ENCODE measurements at places on chromosomes 16 and 17.
A peak's percentile ranks its signal among the peaks of the same experiment; 100 is the strongest.

- peak; percentile 91 for DNase-seq
Observed at GRCh38 chr17:39200070-39200879, at the start of gene RPL19. Gene RPL19 (plus strand): TSS chr17:39200283. CDS start chr17:39200345, 62 bp downstream.

DNA sequence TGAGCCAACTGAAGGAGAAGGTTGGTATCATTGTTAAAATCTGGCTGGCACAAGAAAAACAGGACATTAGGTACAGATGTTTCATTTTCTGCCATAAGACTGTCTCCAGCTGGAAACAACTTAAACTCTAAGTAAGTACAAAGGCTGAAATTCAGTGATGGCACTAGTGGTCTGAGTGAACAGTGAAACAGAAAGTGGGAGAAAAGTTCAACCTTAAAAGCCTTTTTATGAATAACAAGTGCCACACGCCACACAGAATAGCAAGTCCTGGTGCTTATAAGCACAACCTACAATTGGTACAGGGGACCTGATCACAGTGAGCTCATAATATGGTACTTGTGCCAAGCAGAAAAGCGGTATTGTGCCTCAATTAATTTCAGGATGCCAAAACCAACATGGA lies 56.7 kb downstream of the CEP112 start:
- DNase-seq, result no peak

GRCh38 chr17:57068222-57068658 lies 16.8 kb upstream of the AKAP1 start:
- no peak for DNase-seq

DNA sequence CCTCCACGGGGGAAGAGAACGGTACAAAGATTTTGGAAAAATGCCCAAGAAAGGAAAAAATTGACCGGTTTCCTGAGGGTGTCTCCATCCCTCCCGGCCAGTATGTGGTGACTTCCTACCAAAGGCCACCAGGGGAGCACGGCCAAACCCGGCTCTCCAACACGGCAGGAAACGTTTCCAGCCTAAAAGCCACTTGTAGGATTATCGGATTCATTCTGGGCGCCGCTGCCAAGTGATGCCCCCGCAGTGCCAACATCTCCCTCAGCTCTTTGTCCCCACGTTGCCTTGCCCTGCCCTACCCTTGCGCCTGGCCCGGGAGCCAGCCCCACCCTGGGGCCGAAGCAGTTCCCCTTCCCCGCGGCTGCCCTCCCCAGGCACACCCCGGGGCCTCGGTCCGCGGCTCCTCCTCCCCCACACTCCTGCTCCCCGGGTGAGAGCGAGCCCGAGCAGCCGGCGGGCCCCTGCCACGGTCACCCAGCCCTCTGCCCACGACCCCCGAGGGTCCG lies 688 bp downstream of the CRK start:
- peak; percentile 46 for DNase-seq

GRCh38 chr17:39756380-39757079 lies 18.8 kb downstream of the GRB7 start:
- DNase-seq, result no peak

- no peak for DNase-seq
Observed at GRCh38 chr17:57044976-57045867, 39.8 kb upstream of the AKAP1 start.

- DNase-seq, result no peak
Observed at GRCh38 chr17:29141514-29141876, 38.7 kb downstream of the MYO18A start.

- DNase-seq, result no peak
Observed at GRCh38 chr17:46009681-46010596, 10.9 kb downstream of the STH start.

DNA sequence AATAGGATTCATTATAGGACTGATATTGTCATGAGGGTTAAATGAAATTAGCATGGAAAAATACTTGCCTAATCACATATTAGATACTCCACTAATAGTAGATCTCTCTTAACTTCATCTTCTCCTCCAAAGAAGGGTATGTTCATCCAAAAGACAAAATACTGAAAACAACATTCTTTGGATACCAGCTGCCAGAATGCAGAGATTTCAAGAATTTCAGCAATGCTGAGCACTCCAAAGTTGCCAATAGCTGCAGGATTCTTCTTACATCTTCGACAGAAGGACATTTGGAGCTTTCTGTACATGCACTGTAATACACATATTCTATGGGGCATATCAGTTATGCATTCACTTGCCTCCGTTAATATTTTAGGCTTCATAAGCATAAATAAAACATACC lies 436.5 kb downstream of the HAPSTR1 start:
- DNase-seq, result no peak

DNA sequence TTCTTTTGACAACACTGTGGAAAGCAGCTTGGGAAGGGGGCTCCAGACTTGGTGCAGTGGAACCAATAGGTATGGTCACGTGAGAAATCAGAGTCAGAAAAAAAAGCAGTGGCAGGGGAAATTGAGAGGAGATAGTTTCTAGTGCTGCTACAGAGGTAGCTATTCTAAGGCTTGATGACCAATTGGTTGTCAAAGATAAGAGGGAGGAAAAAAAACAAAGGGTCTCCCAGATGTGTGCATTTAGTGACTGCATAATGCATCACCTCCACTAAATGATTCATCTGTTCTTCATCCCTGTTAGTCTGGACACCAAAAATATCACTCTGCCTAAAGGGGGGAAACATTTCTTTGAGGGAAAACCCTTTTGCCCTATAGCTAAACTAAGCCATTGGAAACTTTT lies 56.5 kb downstream of the PIGL start:
- DNase-seq, result no peak

GRCh38 chr16:27503662-27504061 lies 46.1 kb downstream of the GTF3C1 start:
- DNase-seq, result no peak

DNA sequence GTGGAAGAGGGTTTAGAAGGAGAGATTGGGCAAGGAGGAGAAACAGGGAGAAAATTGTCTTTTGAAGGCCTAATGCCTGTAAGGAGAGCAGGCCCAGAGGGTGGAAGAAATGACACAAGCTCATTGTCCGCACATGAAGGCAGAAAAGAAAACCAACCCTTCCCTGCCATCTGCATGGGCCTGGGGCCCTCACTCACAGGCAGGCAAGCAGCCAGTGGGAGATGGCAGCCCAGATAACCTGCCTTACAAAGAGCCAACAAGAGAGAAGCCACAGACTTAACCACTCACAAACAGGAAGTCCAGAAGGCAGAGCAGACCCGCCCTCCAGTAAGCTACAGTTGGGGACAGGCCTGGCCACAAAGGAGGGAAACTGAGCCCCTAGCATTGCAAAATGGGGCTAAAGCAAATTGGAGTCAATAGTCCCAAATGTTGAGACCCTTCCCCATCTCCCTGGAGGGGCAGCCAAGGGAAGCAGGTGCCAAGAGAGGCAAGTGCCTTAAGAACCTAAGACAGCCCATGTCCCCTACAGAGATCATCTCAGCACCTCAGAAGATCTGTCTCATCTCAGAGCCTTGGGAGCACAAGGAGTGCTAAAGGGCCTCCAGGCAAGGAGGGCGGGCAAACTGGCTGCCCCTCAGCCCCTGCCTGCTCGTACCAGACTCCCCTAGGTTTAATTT lies 7.3 kb upstream of the TSPOAP1 start:
- DNase-seq, result no peak

- DNase-seq, result no peak
Observed at GRCh38 chr16:50224286-50224685, 42.1 kb upstream of the ADCY7 start.

DNA sequence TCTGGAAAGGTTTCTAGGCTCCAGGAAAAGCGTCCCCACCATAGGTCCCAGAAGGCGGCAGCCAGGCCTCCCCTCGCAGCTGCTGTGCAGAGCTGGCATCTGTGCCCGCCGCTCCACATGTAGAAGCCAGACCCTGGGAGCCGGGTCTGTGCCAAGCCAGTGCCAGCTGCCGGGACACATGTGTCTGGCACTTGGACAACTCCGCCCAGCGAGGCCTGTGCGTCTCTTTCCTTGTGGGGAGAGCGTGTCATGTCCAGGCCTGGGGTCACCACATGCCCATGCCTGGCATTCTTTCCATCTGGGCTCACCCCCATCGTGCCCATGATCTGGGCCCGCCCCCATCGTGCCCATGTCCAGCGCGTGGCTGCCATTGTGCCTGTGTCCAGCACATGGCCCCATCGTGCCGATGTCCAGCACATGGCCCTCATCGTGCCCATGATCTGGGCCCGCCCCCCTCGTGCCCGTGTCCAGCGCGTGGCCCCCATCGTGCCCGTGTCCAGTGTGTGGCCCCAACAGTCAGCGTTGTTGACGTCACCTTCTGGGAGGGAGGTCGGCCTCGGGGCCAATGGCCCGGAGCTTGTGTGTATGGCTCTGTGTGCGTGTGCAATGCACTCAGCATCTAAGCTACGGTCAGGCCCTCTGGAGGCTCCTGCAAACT lies 13.3 kb upstream of the ACSF3 start:
- DNase-seq, result no peak

GRCh38 chr17:74274709-74275340 lies 791 bp downstream of the DNAI2 start:
- DNase-seq, result no peak

- no peak for DNase-seq
Observed at GRCh38 chr17:27855454-27855853, 37.7 kb downstream of the LYRM9 start.

GRCh38 chr16:65702707-65703402 lies 581.0 kb upstream of the CDH11 start:
- DNase-seq, result no peak

DNA sequence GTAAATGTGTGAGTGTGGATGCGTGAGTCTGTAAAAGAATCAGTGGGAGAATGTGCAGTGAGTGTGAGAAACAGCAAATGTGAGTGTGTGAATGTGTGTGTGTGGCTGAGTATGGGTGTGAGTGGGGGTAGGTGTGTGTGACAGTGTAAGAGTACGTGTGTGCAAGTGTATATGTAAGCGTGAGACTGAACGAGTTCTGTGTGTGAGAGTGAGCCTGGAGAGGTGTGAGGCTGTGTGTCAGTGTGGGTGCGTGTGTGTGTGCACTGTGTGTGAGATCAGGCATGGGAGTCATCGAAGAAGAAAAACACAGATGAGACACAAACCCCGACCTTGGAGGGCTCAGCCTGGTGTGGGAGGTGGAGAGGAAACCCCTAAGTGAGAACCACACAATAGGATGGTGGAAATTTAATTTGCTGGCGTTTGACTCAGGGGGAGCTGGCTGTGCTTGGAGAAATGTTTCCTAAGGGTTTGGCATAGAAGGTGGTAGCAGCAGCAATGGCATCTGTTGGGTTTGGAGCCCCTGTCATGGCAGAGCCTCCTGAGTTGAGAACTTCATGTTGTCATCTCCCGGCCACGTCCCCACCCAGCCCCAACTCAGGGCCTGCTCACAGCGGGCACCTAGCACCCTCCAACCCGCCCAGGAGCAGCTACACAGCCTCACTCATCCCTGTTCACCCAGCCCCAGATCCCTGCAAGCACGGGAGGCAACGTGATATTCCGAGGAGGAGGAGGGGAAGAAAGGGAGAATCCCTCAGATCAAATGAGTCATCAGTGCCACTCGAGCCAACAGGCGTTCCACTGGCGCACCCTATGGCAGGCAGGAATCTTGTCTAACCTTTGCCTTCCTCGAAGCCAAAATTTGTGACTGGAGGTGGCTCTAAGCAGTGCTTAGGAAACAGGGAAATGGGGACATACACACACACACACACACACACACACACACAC lies 14.3 kb upstream of the NUBP1 start:
- no peak for DNase-seq

GRCh38 chr16:54649876-54650275 lies 280.8 kb upstream of the IRX5 start:
- no peak for DNase-seq

DNA sequence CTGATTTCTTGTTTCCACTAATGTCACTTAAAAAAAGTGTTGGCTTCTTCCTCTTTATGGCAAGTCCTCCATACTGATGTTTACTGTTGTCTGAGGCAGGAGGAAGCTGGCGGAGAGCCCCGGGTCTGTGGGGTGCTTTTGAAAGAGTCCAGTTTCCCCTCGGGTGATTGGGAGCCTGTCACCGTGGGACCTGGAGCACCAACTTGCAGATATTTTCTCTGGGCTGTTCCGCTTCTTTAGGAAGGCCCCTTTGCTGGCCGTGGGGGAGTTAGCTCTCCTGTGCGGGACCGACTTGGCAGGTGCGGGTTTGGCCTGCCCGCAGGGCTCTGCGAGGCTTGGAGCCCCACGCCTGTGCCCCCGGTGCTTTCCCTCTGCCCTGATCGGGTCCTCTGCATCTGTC lies 3.1 kb downstream of the BANP start:
- no peak for DNase-seq

GRCh38 chr16:76114681-76115080 lies 162.5 kb upstream of the CNTNAP4 start:
- DNase-seq, result no peak

DNA sequence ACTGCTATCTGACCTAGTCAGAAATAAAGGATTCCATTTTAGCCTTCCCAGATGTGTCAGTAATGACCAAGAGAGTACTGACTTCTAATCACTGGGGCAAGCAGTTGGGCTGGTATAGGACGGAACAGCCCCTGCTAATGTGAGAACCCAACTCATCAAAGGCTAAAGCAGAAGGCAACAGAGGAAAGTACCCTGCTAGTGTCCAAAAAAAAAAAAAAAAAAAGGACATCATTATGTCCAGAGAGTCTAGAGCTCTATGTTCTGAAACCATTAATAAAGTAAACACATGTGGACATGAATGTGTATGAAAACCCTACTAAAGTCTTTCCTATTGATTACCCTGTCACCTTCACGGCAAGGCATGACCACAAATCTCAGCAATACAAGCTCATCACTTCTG lies 85.0 kb downstream of the CYTH1 start:
- DNase-seq, result no peak

DNA sequence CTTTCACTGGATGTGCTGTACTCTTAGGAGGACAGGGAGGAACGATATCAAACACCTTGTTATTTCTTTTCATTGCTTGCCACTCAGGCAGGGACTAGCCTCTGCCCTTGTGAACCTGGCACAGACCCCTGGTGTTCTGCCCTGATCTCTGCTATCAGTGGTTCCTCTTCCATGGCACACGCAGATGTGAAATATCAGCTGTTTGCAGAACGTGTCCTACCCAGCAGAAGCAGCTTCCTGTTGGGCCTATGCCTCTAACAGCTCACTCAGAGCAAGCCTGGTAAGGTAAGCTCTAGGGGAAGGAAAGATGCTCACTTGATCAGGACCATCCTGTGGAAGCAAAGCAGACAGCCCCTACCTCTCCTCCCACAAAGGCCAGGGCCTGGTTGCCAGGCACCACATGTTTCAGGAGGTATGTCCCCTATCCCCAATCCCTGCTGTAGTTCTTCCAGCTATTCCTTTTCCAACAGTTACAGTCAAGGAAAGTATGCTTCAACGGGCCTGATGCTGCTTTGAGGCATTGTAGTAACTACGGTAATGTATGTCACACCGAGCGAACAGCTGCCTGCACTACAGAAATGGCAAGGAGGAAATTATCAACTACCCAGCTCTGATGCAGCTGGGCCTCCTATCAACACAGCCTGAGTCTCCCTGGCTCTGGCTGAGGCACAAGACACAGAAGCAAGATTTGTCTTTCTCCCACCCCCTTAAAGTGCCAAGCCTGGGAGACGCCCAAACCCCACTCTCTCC lies 41.3 kb upstream of the GFOD2 start:
- no peak for DNase-seq
